ENCODE measurements at places on chromosomes 16 and 17.
A peak's percentile ranks its signal among the peaks of the same experiment; 100 is the strongest.

DNA sequence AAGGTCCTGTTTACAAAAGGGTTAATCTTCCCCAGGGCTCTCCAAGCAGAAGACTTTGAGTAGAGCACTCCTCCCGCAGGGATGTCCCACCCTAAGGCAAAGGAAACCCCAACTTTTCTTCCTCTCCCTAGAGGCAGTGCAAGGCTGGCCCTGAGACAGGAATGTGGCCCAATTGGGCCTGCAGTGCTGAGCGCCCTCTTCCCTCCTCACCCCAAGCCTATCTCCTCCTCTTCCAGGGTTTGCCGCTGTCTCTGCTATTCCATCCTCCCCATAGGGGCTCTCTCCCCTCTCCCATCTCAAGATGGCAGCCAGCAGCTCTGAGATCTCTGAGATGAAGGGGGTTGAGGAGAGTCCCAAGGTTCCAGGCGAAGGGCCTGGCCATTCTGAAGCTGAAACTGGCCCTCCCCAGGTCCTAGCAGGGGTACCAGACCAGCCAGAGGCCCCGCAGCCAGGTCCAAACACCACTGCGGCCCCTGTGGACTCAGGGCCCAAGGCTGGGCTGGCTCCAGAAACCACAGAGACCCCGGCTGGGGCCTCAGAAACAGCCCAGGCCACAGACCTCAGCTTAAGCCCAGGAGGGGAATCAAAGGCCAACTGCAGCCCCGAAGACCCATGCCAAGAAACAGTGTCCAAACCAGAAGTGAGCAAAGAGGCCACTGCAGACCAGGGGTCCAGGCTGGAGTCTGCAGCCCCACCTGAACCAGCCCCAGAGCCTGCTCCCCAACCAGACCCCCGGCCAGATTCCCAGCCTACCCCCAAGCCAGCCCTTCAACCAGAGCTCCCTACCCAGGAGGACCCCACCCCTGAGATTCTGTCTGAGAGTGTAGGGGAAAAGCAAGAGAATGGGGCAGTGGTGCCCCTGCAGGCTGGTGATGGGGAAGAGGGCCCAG, 1.0 kb downstream of the PRRT2 start:
- no peak for DNase-seq

- no peak for DNase-seq
Observed at GRCh38 chr17:42009170-42009569, 8.1 kb downstream of the DNAJC7 start.

GRCh38 chr16:15583526-15583925, 59.4 kb downstream of the MARF1 start:
- DNase-seq: no peak

GRCh38 chr16:66939366-66939765, 4.0 kb downstream of the CES2 start:
- DNase-seq: no peak

DNA sequence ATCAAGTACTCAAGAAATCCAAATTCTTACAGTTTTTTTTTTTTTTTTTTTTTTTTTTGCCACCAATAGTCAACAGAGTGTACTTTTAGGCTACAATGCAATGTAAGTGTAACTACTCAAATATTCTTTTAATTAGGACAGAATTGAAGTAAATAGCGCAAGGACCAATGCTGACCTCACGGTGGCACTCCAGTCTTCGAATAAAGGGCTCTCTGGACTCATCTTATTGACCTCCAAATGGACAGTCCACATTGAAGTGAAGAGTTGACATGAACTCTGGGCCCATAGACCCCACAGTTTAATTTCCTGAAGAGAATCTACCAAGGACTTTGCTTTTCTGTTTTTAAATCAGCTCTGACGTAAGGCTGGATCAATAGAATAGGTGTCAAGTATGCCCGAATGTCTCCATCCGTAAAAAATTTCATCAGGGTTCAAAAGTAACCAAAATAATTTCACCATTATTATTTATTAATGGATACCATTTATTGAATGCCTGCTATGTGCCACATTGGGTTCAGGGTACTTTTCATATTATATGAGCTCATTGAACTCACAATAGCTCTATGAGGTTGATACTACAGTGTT, 7.3 kb upstream of the DDX52 start:
- DNase-seq: no peak

- DNase-seq: peak; percentile 85
Observed at GRCh38 chr17:7573324-7574080, 5.9 kb upstream of the CD68 start.

DNA sequence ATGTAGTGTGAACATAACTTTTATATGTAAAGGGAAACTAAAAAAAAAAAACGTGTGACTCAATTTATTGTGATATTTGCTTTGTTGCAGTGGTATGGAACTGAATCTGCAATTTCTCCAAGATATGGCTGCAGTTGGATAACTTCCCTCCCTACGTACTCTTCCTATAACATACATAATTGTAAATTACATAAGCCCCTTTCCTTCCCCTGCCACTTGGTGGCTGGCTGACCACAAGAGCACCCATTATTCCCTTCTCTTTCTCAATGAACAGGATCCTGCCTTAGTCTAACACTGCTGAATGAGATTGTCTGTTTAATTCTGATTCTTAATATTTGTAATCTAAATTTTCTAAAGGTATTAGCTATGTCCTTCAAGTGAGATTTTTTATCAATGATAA, 27.8 kb downstream of the CCL4 start:
- no peak for DNase-seq

DNA sequence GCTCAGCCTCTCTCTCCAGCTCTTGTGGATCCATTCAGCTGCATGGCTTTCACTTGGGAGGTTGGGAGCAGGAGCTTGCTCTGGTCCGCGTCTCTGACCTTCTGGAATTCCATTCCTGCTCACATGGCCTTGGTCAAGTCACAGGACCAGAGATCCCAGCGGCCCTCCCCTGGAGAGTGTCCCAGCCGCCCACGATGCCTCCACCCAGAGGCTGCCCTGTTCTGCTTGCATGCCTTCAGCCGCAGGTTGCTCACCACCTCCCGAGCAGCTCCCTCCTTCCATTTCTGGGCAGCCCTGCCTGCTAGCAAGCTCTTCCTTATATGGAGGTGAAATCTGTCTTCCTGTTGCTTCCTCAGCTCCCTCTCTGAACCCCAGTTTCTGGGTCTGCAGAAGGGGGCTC, 32.6 kb downstream of the RAI1 start:
- no peak for DNase-seq

- DNase-seq: no peak
Observed at GRCh38 chr17:60629120-60629519, 29.1 kb downstream of the PPM1D start.

DNA sequence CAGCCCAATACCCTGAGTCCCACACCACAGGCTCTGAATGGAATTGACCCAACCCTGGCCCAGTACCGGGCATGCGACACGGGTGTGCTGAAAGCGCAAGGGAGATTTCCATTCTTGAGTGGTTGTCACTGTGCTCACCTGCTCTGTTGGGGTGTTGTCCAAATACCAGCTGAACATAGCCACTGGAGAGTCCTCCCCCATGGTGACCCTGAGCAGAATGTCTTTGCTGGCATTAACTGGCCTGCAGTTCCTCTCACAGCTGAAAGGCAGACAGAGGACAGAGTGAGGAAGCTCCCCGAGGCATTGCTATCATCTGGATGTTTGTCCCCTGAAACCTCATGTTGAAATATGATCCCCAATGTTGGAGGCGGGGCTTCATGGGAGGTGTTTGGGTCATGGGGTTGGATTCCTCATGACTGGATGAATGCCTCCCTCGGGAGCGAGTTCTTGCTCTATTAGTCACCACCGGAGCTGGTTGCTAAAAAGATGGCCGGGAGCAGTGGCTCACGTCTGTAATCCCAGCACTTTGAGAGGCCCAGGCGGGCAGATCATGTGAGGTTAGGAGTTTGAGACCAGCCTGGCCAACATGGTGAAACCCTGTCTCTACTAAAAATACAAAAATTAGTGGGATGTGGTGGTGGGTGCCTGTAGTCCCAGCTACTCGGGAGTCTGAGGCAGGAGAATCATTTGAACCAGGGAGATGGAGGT, 57.3 kb upstream of the BCO1 start:
- DNase-seq: no peak

DNA sequence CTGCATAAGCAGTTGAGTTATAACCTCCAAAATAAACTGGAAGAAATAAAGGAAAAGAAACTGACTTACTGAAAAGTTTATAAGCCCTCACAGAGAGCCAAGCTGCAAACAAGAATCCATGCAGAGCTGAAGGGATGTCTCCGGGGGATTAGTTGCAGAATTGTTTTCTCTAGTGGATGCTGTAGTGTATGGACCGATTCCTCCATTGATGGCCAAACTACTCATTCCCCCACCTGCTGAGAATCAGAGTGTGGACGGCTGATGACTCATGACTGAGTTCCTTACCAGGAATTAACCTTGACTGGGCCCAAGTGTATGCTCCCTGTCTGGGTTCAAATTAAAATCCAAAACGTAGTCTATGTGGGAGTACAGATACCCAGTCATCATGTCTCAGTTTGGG, 93.9 kb upstream of the CDH8 start:
- DNase-seq: no peak

DNA sequence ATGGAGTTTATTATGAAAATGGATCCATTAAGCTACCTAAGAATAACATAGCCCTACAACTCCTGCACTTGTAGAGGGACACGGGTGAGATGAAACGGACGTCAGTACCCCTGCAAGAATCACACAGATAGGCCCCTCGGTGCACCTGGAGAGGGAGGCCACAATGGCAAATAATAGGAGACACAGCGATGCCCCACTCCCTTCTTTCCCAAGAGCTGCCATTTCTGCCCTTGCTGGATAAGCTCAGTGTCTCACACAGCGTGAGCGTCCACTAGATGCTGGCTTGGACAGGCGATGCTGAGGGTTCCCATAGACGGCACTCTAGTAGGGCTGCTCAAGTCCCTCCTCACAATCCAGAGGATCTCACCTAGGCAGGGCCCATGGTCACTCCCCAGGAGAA, 67.8 kb downstream of the ADCY9 start:
- no peak for DNase-seq

GRCh38 chr17:41678907-41679739, 9.6 kb upstream of the EIF1 start:
- DNase-seq: no peak

DNA sequence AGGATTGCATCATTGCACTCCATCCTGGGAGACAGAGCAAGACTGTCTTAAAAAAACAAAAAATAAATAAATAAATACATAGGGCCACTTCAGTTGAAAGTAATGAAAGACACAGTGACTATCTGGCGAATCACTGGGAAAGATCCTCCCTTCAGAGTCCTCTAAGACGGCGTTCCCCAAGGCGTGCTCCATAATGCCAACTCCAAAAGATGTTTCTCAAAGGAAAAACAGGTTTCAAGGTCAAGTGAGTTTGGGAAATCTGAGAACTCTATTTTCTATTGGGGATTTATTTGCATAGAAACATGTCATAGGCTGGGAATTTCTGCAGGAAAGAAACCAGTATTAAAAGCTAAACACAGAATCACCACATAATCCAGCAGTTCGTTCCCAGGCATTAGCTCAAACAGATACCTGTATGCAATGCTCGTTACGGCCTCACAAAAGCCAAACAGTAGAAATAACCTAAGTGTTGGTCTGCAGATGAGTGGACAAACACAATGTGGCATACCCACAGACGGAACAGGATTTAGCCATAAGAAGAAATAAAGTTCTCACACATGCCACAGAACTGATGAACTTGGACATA, 7.9 kb downstream of the KLHDC4 start:
- DNase-seq: no peak

DNA sequence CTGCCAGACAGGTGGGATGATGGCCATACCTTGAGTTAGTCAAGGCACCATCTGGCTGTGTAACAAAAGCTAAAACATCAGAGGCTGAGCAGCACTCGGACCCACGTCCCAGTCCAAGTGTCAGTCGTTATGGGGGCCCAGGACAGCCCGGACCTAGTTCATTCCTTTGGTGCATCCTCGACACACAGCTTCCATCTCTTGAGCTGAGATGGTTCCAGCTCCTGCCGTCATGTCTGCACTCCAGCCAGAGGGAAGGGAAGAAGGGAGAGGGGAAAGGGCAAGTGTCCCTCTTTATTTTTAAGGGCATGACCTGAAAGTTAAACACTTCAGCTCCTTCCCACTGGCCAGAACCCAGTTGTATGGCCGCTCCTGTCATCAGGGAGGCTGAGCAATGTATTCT, 218.0 kb downstream of the SEC14L1 start:
- DNase-seq: no peak

GRCh38 chr17:59287452-59287851, 44.0 kb upstream of the YPEL2 start:
- no peak for DNase-seq

DNA sequence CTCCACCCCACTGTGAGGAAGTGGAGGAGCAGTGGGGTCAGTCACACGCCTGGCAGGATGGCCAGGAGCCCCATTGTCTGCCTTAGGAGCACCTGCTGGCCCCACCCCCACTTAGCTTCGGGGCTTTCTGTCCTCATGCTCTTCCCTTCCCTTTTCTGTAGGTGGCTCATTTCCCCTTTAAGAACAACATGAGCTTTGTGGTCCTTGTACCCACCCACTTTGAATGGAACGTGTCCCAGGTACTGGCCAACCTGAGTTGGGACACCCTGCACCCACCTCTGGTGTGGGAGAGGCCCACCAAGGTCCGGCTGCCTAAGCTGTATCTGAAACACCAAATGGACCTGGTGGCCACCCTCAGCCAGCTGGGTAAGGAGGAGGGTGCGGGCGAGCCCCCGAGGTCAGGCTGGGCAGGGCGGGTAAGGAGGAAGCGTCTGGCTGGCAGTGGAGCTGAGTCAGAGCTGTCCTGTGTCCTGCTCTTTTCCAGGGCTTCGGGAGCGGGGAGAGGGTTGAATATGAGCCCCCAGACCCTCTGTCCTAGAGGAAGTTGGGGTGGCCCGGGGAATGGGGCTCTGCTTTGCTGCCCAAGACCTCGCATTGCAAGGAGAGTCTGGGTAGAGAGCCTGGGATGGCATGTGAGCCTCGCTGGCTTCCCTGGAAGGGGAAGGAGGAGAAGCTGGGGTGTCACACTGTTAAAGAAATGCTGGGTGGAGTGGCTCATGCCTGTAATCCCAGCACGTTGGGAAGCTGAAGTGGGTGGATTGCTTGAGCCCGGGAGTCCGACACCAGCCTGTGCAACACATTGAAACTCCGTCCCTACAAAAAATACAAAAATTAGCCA, 9.2 kb upstream of the SERPINF1 start:
- peak; percentile 63 for DNase-seq

DNA sequence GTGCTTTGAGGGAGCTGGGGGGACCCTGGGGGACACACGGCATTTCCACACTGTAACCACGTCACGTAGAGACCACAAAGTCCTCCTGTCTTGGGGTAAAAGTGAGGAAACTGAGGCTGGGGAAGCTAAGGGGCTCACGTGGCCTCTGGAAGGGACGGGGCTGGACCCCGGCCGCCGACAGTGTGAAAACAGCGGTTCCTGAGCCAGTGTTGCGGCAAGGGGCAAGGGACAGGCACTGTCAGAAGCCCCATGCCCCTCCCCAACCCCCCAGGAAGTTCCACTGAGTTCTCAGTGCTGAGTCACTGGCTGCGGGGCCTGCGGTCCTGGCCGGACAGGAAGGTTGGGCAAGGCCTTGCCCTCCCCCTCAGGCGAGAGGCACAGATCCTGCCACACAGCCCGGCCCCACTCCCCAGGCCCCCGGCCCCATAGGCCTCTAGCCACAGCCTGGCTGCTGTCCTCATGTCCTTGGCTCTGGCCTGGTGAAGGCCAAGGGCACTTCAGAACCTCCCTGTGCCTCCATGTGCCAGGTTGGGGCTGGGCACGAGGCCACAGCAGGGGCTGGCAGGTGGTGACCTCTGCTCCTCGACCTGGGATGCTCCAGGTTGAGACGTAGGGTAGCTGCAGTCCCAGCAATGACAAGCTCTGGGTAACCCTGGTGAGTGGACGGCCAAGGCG, 5.0 kb upstream of the CCDC57 start:
- DNase-seq: no peak
